ENCODE measurements at places on chromosomes 2 and 18.

DNA sequence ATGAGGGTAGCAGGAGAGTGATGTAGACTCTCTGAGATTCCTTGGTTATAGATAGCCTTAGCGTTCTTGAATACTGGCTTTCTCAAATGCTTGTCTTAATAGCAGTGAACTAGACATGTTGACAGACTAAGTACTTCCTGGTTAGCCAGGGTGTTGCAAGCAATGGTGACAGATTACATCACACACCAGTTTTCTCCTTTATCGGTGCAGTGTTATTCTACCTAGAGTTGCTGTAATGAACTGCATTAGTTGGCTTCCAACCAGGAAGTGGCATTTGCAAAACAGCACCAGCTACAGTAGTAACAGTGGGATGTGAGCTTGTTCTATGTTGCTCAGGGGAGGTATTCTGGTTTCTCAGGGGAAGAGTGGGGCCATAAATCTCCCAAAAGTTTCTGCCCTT is 582.2 kb upstream of the DDX18 start:
- DNase-seq = peak; percentile 94

- DNase-seq = no peak
Observed at GRCh38 chr2:41618754-41619153, 429.1 kb upstream of the PKDCC start.

DNA sequence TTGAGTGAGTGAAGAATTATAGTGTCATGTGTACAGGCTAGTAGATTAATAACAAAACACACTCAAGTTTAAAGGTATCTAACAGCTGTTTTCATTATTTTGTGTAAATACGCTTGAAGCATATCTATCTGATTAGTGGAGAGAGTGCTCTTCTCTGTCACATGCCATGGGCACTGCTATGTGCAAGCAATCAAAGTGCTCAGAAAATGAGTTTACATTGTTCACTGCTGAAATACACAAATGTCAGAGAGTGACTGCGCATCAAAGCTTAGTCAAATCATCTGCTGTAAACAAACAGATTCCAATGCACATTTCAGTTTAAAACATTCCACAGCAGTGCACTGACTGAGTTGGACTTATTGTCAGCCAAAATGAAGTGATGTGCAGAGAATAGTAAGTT is 423.4 kb downstream of the ZEB2 start:
- DNase-seq = no peak

GRCh38 chr2:47198985-47199451 is 43.9 kb upstream of the STPG4 start:
- no peak for DNase-seq

DNA sequence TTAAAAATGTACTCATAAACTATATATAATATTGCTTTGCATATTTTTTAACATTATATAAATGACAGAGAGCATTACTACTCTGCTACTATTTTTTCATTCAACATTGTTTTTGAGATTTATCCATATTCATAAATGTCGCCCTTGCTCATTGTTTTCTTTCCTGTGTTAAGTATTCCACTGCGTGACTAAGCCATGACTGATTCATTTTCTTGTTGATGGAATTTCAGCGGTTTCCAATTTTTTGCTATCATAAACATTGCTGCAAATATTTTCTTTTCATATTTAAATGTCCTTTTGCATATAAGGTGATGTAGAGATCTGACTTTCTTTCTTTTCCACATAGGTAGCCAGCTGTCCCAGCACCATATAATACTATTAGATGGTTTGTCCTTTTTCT is 57.6 kb downstream of the SFXN5 start:
- no peak for DNase-seq

GRCh38 chr18:63316612-63317555 is 2.7 kb downstream of the BCL2 start:
- DNase-seq = no peak

- DNase-seq = no peak
Observed at GRCh38 chr2:227188292-227188691, 23.9 kb downstream of the COL4A3 start.

GRCh38 chr18:62987055-62987830 is 271.9 kb downstream of the PHLPP1 start:
- DNase-seq = no peak

DNA sequence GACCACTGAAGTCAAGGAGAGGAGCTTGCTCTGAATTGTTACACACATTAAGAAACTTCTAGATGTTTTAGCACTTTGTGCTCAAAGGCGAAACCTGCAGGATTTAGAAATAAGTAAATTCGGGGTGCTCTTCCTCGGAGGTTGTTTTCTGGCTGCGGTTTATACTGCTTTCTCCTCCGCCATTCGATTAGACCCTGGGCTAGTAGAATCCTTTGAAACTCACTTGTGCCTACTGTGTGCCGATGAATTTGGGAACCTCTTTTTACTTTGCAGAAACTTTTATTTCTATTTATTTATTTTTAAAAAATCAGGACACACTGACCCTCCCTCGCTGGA is 3.5 kb downstream of the MEIS1 start:
- no peak for DNase-seq

DNA sequence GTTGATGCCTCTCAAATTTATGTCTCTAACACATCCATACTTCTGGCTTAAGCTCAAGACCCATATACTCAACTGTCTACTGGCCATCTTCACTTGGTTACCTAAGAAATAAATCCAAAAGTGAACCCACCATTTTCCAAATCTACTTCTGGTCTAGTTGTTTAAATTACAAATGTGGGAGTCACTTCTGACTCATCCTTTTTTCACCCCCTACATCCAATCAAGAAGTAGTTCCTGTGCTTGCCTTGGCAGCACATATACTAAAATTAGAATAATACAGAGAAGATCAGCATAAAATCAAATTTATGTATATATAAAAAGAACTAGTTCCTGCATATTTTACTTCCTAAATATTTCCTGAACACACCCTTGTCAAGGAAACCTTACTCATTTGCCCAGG is 53.6 kb downstream of the STRN start:
- no peak for DNase-seq

GRCh38 chr2:177147093-177147694 is 65.4 kb upstream of the HNRNPA3 start:
- DNase-seq = no peak

- no peak for DNase-seq
Observed at GRCh38 chr2:129698593-129698992, 280.9 kb upstream of the RAB6C start.

GRCh38 chr2:76314271-76315020 is 603.7 kb upstream of the GCFC2 start:
- DNase-seq = no peak

- no peak for DNase-seq
Observed at GRCh38 chr2:24825883-24826772, 32.9 kb downstream of the CENPO start.

DNA sequence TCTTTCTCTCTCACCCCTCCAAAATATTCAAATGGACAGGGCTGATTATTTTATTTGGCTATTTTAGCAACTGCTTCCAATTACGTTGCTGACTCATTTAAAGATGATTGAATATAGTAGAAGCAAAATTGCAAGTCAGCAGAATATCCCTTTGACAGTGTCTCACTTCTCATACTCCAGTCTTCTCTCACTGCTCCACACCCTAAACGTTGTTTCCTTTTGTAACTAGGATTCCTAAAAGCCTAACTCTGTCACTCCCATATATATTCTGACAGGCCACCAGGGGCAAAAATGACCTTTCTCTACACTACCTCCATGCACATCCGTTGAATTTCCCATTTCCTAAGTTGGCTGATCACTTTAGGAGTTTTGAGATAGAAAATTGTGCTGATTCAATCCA is 351.1 kb downstream of the RND3 start:
- DNase-seq = no peak

DNA sequence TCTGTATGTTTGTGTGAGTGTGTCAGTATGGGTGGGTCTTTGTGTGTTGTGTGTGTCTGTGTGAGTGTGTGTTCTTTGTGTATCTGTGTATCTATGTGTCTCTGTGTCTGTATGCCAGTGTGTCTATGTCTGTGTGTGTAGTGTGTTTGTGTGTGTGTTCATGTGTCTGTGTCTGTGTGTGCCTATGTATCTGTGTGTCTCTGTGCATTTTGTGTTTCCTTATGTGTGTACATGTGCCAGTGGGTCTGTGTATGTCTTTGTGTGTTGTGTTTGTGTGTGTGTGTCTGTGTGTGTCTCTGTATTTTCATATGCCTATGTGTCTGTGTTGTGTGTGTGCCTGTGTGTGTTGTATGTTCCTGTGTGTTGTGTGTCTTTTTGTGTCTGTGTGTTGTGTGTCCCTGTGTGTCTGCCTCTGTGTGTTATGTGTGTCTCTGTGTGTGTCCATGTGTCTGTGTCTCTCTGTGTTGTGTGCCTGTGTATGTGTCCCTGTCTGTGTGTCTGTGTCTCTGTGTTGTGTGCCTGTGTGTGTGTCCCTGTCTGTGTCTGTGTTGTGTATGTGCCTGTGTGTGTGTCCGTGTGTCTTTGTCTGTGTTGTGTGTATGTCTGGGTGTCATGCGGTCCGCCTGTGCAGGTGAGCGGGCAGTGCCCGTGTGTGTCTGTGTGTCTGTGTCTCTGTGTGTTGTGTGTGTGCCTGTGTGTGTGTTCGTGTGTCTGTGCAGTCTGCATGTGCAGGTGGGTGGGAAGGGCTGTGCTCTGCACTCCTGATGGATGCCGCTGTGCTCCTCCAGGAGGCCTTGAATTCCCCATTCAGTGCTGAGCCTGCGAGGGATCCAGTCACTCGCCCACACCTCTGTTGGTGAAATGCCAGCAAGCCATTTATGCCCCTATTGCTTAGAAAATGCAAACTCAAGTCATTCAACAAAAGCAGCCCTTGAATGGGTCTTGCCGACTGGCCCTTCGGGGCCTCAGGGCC is 37.4 kb downstream of the KLHL29 start:
- DNase-seq = no peak

GRCh38 chr18:26470011-26470637 is 78.2 kb downstream of the KCTD1 start:
- DNase-seq = no peak

DNA sequence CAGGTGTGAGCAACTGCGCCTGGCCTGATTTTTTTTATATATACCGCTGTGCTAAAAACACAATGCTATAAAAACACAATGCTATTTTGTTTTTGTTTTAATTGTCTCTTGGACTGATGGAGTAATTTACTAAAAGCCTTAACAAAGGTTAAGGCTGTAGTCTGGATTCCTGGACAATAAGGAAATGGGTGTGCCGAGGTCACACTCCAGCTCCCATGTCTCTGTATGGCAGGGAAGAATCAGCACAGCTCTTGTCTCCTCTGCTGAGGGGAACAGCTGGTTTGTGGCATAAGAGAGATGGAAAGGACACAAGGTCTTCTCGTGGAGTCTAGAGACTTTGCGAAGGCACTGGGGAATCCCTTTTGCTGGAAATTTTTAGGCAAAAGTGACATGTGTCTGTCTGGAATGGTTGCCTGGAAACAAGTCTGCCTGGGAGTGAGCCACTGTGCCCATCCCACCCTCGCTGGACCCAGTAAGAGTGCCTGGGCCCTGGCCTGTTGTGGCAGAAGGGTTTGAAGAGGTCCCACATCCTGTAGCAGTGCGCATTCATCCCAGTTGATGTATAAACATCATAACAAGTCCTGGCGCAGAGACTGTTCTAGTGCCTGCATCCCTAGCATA is 73.1 kb downstream of the MAPK4 start:
- DNase-seq = no peak

GRCh38 chr2:185638771-185639170 is 99.8 kb upstream of the FSIP2 start:
- DNase-seq = no peak

GRCh38 chr18:39751921-39752320 is 2186.3 kb upstream of the CELF4 start:
- no peak for DNase-seq

DNA sequence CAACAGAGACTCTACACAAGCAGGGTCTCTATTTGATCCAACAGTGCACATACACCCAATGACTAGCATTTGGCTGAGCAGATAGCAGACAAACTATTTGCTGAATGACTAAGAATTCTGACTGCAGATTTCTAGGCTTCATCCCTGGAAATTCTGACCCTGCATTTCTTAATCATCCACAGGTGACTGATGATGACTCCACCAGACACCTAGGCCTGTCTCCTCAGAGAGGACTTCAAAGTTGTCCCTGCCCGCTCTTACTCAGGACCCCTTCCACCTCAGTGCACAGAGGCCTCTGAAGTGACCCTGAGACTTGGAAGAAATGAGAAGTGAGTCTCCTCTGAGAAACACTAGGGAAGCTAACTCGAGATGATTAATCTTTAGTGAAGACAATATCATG is 51.3 kb downstream of the SEPTIN10 start:
- DNase-seq = no peak

DNA sequence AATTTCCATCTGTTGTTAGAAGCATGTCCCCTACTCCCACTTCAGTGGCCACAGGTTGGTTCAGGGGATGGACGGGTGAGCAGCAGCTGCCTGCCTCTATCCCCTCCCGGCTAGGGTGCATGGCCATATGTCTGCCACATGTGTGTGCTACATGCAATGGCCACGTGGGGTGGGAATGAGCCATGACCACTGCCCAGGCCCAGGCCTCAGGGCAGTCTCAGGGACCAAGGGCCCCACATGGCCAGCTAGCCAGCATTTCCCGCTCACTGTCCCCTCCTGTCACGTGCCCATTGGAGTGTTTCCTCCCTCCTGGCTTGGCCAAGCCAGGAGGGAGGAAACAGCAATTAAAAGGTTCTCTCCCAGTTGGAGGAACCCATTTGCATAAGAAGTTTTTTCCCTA is 117.1 kb downstream of the KCNS3 start:
- DNase-seq = no peak

DNA sequence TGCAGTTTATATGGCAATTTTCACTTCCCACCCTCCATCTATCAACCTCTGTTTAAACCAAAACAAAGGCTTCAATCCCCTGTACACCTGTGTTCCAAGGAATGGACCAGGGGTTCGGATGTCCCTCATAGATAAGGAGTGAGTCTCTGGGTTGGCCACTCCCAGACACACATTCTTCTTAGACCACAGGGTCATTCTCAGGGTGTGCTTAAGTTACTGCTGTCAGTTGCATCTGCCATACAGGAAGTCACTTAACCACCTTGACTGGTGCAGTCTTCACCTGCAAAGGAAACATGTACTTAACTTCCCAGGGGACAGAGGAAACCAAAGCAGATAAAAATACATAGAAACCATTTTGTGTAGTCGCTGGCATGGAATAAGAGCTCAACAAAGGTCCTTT is 151.0 kb upstream of the NDUFV2 start:
- no peak for DNase-seq

- DNase-seq = no peak
Observed at GRCh38 chr2:36915627-36916026, 50.7 kb downstream of the STRN start.

DNA sequence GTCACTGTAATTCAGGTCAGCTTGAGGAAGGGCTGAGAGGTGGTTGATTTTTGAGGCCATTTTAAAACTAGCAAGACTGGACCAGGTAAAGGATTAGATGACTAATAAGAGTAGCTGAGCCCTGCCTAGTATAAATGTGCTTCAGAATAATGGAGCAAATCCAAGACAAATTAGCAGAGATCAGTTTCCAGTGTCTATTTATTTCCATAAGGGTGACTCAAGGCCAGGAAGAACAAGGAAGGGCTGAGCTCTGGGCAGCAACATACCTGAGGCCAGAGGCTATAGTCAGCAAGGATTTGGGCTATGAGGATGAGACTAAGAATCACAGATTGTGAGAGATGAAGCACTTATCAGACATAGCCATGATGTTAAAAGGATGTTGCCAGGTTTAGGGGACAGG is 339.0 kb upstream of the LRRTM1 start:
- DNase-seq = no peak
